ENCODE measurements at places on chromosomes 4 and X.

- no peak for DNase-seq
Measured at GRCh38 chrX:27445438-27445837, 17.7 kb downstream of the PPP4R3C start.

DNA sequence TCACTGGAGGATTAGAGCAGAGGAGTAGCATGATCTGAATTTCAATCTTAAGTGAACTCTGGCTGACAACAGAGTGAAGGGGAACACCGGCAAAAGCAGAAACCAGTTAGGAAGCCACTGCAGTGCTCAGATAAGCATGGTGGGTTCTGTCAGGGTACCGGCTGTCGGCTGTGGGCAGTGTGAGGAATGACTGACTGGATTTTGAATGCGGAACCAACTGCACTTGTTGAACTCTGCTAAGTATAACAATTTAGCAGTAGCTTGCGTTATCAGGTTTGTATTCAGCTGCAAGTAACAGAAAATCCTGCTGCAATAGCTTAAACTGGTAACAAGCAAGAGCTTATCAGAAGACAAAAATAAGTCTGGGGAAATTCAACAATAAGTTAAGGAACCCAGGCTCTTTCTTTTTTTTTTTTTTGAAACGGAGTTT is 5.2 kb downstream of the HTT start:
- DNase-seq: no peak

- DNase-seq: no peak
Measured at GRCh38 chr4:15754323-15754722, 23.8 kb upstream of the CD38 start.

- DNase-seq: no peak
Measured at GRCh38 chr4:144499777-144500176, 146.2 kb upstream of the HHIP start.

DNA sequence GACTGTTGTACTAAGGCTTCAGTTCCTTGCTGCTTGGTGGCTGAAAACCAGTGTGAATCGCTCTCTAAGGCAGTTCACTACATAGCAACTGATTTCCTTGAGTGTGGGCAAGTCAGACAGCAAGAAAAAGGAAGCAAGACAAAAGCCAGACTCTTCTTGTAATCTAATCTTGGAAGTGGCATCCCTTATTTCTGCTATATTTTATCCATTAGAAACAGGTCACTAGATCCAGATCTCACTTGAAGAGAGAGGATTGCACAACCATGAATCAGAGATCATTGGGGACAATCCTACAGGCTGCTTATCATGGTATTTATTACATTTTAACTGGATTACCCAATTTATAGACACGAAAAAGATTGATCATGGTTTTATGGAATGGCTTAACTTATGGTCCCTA is 684.5 kb downstream of the GRID2 start:
- DNase-seq: no peak

- DNase-seq: no peak
Measured at GRCh38 chr4:1249731-1250526, 999 bp upstream of the CTBP1 start.

- no peak for DNase-seq
Measured at GRCh38 chrX:141402897-141403610, 160.7 kb upstream of the SPANXC start.

DNA sequence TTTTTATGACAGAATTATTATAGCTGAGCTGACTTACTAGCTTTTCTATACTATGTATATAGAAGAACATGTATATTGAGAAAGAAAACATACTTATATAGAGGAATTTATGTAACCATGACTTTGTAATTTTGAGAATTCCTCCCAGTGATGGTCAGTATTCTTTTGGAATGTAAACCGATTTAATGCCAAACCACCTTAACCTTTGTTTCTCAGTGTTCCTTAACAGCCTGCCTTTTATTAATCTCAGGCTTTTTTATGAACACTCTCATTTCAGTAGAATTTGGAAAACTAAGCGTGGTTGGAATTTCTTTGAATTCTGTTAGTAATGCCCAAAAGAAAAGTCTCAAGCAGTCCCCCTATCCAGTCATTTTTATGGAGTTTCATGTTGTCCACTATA is 47.0 kb downstream of the MOSPD2 start:
- no peak for DNase-seq

- no peak for DNase-seq
Measured at GRCh38 chrX:53072418-53073114, 9.6 kb upstream of the TSPYL2 start.

- no peak for DNase-seq
Measured at GRCh38 chrX:3712870-3713224, 602 bp downstream of the PRKX start.

GRCh38 chrX:102808336-102808735 is 87.8 kb downstream of the GPRASP3 start:
- no peak for DNase-seq

- no peak for DNase-seq
Measured at GRCh38 chrX:12010436-12010835, 127.8 kb upstream of the FRMPD4 start.

DNA sequence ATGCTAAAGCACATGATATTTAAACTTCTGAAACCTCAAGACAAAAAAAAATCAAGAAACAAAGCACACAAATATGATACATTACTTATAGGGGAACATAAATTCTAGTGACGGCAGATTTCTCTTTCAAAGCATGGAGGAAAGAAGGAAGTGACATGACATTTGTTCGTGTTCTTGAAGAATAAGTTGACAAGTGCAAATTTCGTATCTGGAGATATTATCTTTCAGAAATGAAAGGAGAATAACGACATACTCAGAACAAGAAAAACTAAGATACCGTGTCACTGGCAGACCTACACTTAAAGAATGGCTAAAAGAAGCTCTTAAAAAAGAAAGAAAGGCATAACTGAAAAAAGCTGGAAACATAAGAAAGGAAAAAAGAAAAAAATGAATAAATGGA is 16.6 kb downstream of the CENPVL2 start:
- no peak for DNase-seq

- no peak for DNase-seq
Measured at GRCh38 chrX:150438165-150438564, 75.0 kb downstream of the MAMLD1 start.

- no peak for DNase-seq
Measured at GRCh38 chr4:2932951-2933565, 30.1 kb downstream of the NOP14 start.

DNA sequence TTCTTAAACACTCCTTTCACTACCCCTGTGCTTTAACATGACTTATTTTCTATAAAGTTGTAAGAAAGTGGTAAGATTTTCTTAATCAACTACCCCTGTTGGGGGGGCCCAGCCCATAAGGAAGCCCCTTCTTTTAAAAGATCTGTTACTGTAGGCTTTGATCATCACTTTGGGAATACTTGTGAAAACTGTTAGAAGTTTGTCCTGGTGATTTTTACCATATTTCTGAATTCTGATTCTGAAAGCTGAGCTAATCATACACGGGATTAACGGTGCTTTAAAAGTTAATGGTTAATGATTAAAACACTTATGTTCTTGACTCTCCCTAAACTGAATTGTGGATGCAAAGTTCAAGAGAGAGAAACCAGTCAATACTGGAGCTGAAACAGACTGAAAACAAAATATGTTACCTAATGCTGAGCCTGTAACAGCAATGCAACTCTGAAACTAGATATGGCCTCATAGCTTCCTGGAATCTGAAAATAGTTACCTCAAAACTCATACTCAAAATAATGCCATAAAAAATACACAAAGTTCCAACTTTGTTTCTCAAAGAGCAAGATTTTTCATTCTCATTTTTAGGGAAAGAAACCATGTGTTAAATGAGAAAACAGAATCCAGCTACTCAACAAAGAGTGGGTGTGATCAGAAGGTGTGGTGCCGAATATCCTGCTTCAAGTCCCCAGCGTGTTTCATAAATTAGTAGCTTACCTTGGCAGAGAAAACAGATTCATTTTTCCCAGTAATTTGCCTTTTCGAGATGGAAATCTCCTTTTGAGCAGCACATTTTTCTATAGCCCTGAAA is 31.6 kb downstream of the ADH7 start:
- no peak for DNase-seq

DNA sequence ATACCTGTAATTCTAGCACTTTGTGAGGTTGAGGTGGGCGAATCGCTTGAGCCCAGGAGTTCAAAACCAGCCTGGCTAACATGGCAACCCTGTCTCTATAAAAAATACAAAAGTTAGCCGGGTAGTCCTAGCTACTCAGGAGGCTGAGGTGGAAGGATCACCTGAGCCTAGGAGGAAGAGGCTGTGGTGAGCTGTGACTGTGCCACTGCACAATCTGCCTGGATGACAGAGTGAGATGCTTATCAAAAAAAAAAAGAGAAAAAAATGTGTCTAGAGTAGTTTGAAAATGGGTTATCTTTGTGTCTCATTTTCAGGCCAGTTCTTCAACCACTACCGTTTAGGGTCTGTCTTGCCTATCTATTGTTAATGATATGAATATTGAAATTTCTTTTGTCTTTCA is 98.1 kb downstream of the EGF start:
- no peak for DNase-seq

DNA sequence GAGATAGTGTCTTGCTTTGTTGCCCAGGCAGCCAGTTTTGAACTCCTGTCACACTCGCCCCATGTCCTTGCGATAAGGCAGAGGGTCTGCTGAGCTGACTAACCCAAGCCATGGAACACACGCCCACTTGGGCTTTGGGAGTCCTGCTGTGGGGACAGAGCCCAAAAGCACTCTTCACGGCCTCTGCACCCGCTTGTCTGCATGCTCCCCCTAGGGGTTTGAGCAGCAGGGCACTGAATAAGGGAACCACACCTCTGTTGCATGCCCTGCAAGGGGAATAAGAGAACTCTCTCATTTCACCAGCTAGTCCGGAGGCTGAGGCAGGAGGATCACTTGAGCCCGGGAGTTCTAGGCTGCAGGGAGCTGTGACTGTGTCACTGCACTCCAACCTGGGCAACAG is 166.0 kb downstream of the STAG2 start:
- DNase-seq: no peak

GRCh38 chr4:20298986-20299385 is 47.3 kb downstream of the SLIT2 start:
- DNase-seq: no peak

GRCh38 chr4:78975865-78976264 is 36.6 kb upstream of the PAQR3 start:
- DNase-seq: no peak

DNA sequence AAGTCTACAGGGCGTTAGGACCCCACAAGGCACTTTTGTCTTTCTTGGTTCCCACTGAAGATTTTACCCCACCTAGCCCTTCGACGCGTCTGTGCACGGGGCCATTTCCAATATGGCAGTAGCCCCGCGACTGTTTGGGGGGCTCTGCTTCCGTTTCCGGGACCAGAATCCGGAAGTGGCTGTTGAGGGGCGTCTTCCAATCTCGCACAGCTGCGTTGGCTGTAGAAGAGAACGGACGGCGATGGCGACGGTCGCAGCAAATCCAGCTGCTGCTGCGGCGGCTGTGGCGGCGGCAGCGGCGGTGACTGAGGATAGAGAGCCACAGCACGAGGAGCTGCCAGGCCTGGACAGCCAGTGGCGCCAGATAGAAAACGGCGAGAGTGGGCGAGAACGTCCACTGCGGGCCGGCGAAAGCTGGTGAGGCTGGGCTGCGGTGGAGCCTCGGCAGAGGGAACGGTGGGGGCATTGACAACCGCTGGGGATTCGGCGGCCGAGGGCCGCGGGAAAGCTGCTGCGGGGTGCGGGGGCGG is at the start of gene USP11:
TSS of gene USP11 (plus strand) at position 207 of the 530 bp plus-strand sequence. CDS start at position 242, 35 bp downstream.
- no peak for DNase-seq

GRCh38 chrX:22366906-22367305 is 94.2 kb downstream of the CBLL2 start:
- DNase-seq: no peak

DNA sequence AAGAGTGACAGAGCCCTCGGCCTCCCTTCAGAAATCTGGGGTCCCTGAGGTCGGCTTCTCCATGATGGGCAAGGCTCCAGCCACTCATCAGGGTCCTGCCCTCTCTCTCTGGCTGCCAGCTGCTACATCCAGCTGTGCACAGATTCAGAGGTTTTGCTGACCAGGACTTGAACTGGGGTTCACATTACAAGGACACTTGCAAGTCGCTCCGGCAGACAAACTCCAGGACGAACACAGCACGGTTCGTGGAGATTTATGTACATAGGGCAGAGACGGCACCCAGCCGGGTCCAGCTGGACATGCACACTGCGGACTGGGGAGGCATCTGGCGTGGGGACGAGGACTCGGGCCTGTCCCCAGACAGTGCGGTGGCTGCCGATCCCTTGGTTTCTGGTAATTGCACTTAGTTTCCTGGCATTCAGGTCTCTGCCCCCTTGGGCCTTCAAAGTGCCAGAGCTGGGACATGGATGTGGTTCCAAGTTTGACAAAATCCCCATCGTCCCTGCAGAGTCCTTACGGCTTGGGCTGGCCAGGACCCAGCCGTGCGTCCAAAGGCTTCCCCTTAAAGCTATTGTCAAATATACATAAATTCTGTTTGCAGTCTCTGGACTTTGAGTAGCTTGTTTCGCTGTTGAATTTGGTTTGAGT is 6.2 kb upstream of the C4orf50 start:
- DNase-seq: no peak

DNA sequence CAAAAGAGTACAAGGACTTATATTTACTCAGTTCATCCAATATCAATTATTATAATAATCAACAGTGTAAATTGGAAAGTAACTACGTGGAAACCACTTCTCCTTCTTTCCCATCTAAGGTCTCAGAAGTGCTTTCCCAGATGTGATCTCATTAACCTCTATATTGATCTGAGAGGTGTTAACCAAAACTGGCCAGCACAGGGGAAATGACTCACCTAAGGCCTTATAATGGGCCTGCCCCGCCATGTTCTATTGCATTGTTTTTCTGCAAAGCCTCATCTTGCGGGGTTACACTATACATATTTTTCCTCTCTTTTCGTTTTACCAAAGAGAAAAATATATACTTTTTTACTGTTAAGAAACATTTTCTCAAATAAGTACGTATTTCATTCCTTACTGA is 20.5 kb downstream of the RAB40A start:
- DNase-seq: no peak

GRCh38 chrX:129771266-129771995 is 8.3 kb upstream of the SASH3 start:
- DNase-seq: no peak

- DNase-seq: no peak
Measured at GRCh38 chr4:28799696-28800095, 1920.5 kb upstream of the PCDH7 start.

- DNase-seq: no peak
Measured at GRCh38 chr4:131302108-131302507, 1847.0 kb upstream of the PCDH10 start.

- DNase-seq: no peak
Measured at GRCh38 chr4:96521046-96521536, 681.2 kb downstream of the PDHA2 start.

Data from activated CD4-positive, alpha-beta T cell treated with anti-CD3 and anti-CD28 coated beads, Interleukin-2, amount 50 U/mL, for 24 hours (primary cell).